ENCODE measurements at places on chromosomes 16 and 17.

GRCh38 chr16:12320298-12320706 is 343.8 kb downstream of the SNX29 start:
- peak; percentile 43 for DNase-seq

DNA sequence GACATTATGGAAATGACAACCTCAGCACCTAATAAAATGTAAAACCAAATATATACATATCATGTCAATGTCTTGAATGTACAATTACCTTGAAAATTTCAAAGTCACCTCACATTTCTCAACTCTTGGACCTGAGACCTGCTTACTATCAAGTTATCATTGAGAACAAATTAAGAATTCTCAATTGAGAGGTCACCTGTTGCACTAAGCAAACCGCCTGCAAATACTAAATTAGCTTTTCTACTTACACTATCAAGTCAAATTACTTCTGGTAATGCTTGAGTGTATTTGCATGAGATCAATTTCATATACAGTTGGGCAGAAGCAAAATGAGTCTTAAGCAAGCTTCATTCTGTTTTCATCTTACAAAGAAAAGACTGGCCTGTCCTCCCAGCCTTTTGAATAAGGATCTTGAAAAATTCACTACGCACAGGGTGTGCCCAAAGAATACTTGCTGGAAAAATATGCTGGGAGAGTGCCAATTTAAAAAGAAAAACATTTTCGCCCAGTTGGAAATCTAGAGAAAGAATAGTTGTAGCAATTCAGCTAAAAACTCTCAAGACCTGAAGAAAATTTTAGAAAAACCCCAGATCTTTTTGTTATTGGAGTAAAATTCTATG is 35.7 kb downstream of the KANSL1 start:
- no peak for DNase-seq

- DNase-seq: no peak
Measured at GRCh38 chr17:20257798-20258197, 209.5 kb downstream of the LGALS9B start.

GRCh38 chr17:76027159-76027839 is at the start of gene EVPL:
TSS of gene EVPL (minus strand) at chr17:76027306. CDS start at chr17:76027198, 108 bp downstream.
- no peak for DNase-seq

DNA sequence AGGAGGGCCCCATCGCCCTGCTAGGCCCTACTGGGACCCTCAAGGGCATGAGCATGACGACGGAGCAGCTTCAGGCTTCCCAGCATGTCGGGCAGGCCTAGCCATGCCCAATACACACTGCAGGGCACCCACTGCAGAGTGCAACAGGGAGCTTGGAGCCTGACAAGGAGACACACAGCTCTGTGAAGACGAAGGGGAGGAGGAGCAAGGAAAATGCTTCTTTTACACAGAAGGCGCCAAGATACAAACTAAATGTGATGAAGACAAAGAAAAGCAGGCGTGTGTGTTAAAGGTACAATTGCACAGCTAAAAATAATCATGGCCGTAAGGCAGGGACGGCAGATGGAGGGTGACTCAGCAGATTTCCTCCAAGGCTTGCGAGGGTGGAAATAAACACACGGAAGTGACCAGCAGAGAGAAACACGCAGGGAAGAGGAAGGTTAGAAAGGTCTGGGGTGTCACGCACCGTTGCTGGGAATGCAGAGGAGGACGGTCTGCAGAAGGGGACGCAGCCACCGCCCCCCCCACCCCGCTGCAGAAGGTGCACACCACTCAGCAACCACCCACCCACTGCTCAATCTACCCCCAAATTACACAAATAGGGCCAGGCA is 108.5 kb downstream of the ZNF778 start:
- DNase-seq: no peak

DNA sequence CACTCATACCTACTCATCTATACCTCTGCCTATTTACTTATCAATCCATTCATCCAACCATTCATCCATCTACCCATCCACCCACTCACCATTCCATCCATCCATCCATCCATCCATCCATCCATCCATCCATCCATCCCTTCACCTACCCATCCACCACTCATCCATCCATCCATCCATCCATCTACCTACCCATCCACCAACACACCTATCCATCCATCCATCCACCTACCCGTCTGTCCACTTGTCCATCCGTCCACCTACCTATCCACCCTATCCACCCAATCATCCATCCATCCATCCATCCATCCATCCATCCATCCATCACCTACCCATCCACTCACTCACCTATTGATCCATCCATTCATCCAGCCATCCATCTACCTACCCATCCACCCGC is 235.7 kb downstream of the GSG1L start:
- DNase-seq: no peak

- DNase-seq: no peak
Measured at GRCh38 chr16:52308051-52308450, 238.9 kb downstream of the TOX3 start.

DNA sequence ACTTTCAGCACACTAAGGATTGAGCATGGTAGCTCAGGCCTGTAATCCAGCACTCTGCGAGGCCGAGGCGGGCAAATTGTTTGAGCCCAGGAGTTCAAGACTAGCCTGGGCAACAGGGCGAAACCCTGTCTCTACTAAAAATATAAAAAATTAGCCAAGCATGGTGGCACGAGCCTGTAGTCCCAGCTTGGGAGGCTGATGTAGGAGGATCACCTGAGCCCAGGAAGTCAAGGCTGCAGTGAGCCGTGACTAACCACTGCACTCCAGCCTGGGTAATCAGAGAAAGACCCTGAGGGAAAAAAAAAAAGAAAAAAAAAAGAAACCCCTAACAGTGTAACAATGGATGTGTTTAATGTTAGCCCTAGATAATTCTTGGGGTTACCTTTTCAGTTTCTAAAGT is 24.0 kb downstream of the PARN start:
- DNase-seq: no peak

DNA sequence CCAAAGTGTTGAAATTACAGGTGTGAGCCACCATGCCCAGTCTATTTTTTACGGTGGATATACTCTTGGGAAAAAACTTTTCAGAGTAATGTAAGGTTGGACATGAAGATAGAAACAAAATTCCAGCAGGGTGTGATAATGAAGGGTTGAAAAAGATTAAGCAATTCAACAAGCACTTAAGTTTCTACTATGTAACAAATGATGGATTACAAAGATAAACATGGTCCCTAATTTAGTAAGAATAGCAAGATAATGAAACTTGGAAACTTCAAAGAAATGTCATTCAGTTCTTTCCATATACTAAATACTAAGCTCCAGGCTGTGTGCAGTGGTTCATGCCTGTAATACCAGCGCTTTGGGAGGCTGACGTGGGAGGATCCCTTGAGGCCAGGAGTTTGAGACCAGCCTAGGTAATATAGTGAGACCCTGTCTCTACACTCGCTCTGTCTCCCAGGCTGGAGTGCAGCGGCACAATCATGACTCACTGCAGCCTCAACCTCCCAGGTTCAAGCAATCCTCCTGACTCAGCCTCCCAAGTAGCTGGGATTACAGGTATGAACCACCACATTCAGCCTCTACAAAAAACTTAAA is 31.0 kb downstream of the PSMD12 start:
- no peak for DNase-seq

GRCh38 chr17:27461192-27461859 is 5.1 kb downstream of the KSR1 start:
- no peak for DNase-seq

- no peak for DNase-seq
Measured at GRCh38 chr16:62940569-62940968, 904.3 kb upstream of the CDH8 start.

DNA sequence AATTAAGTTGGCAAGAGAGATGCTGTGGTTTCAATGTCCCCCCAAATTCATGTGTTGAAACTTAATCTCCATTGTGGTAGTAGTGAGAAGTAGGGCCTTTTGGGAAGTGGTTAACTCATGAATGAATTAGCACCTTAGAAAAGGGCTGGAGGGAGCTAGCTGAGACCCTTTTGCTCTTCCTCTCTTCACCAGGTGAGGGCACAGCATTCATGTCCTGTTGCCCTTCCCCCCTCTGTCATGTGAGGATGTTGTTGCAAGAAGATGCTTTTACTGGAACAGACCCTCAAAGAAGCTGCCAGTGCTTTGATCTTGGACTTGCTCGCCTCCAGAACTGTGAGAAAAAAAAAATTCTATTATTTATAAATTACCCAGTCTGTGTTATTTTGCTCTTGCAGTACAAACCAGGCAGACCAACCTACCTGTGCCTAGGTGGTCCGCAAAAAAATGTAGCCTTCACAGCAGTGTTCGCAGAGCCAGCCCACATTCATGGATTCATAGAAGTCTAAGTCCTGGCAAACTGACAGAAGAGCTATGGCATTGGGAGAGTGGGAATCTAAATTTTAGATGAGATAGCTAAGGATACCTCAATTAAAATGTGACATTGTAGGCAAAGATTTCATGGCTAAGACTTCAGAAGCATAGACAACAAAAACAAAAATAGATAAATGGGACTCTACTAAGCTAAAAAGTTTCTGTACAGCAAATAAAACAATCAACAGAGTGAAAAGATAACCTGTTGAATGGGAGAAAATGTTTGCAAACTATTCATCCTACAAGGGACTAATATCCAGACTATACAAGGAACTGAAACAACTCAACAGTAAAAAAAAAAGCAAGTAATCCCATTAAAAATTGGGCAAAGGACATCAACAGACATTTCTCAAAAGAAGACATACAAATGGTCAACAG is 32.0 kb upstream of the ABCA5 start:
- peak; percentile 19 for DNase-seq

DNA sequence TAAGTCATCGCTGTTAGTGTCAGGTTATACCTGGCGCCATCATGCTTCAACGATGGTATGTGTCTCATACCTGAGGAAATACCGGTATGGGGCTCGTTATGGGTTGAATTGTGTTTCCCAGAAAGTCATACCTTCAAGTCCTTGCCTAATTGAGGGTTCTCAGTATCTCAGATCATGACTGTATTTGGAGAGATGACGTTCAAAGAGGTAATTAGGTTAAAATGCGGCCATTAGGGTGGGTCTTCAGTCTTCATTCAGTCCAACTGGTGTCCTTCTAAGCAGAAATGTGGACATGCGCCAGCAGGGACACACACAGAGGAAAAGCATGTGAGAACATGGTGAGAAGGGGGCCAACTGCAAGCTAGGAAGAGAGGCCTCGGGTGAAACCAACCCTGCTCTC is 37.5 kb upstream of the XYLT1 start:
- no peak for DNase-seq

Measured in COR-L47 (cell line).